ENCODE measurements at places on chromosomes 11 and 22.

DNA sequence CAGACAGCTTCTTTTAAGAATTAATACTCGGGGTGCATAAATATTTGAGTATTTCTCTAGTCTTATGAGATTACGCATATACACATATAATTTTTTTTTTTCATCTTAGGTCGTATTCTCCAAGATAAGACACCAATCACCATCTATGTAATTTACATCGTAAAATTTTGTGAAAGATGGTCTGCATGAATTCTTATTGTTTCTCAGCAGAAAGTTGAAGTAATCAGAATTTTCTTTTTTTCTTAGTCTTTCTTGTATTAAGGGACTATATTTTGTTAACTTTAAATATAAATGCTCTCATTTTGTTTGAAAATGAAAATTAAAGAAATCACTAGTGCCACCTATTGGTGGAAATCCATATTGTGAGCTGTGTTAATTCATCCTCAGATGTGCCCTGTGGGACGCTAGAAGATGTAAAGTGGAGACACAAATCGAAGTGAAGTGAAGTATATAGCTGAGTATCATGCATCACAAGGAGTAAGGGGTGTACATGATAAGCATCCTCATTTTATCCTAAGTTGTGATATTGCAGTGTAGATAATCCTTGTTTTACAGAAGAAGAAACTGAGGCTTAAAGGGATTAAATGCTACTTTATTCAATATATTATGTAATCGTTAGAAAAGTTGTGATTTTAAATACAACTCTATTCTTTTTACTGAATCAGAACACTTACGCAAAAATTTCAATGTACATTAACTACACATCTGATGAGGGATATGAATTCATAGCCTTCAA lies 2084.3 kb downstream of the LRRC4C start:
- no peak for DNase-seq

GRCh38 chr11:104614961-104615360 lies 283.3 kb downstream of the CASP12 start:
- no peak for DNase-seq

DNA sequence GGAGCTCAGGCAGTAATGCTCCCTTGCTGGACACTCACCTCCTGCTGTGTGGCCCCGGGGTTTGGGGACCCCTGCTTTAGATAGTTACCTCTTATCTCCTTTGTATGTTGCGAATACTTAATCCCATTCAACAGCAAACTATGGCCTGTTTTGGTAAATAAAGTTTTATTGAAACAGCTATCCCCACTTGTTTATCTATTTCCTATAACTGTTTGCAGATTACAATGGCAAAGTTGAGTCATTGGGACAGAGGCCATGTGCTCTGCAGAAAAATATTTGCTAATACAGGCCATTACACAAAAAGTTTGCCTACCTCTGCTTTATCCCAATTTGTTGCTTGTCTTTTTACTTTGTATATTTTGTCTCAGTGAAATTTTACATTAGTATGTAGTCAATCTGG lies 68.4 kb downstream of the CACNA1I start:
- DNase-seq = no peak

DNA sequence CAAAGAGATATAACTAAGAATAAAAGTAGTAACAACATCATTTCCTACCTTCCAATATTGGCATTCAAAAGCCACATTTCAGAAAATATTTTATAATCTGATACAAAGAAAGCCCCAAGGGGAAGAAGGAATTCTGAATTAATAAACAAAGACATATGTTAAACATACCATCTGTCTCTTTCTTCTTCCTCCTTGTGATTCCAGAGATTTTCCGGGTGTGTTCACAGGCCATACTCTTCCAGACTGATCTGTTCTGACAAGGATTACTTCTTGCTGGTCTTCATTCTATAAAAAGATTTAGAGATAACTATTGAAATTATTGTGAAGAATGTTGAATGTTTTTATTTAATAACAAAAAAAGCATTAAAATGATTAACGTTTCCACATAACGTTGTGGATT lies 65.0 kb downstream of the CWF19L2 start:
- no peak for DNase-seq

- no peak for DNase-seq
Measured at GRCh38 chr11:29879560-29879959, 137.3 kb downstream of the KCNA4 start.

DNA sequence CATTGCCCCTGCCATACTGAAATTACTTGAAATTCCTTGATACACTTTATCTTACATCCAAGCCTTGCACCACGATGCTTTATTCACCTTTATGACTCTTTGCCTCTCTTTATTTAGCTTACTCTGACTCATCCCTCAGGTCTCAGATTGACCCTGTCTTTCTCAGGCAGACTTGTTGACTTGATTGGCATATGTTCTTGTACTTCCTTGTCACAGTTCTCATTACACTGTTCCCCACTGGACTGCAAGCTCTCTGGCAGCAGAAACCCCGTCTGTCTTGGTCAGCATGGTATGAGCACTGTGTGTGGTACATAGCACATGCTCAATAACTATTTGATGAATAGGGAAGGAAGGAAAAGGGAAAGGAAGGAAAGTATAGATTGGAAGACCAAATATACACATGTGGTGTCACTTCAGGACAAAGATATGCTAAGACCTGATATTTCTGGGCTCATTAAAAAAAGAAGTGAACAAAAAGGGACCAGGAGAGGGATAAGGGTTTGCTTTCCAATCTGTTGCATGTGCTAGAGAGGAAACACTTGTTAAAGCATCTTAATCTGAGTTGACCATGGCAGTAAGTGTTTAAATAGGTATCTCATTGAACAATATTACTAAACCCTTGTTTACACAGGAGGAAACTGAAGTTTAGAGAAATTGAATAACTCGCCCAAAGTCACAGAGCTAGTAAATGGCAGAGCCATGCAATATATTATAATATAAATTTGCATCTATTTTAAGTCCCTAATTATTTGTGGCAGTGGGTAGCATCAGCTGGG lies 7.2 kb downstream of the LYVE1 start:
- no peak for DNase-seq

DNA sequence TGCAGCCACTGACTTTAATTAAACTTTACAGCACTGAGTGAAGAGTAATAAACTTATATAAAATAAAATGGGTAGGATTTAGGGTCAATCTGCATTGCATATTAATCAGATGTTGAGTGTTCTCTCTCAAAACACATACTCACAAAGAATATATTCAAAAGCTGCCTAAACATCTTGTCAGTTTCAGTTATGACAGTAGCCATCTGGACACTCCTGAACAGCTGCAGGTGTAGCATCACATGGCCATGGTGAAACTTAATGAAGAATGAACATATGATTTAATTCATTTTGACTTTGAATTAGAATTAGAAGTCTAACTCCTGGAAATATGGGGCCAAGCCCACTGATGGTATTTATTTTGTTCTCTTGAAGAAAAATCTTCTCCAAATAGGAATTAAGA lies 684.3 kb upstream of the RAG2 start:
- no peak for DNase-seq

- DNase-seq = no peak
Measured at GRCh38 chr11:109197656-109198055, 224.3 kb upstream of the C11orf87 start.

GRCh38 chr11:99349151-99349673 lies 328.5 kb downstream of the CNTN5 start:
- DNase-seq = no peak

DNA sequence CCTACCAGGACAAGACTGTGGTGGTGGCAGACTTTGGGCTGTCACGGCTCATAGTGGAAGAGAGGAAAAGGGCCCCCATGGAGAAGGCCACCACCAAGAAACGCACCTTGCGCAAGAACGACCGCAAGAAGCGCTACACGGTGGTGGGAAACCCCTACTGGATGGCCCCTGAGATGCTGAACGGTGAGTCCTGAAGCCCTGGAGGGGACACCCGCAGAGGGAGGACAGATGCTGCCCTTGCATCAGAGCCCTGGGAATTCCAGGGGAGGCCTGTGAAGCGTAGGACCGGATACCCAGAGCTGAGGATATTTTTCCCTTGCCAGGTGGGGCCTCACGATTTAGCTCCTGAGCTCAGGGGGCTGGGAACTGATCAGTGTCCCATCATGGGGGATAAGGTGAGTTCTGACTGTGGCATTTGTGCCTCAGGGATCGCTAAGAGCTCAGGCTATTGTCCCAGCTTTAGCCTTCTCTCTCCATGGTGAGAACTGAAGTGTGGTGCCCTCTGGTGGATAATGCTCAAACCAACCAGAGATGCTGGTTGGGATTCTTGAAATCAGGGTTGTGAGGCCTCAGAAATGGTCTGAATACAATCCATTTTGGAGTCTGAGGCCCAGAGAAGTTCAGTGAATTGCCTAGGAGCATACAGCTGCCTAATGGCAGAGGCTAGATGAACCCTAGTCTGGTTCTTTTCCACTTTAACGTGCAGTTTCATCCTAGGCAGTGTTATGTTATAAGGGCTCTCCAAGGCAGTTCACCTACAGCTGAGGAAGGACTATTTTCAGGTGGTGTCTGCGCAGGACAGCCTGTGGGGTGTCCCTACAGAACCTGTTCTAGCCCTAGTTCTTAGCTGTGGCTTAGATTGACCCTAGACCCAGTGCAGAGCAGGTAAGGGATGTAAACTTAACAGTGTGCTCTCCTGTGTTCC lies 19.5 kb downstream of the PIK3IP1 start:
- no peak for DNase-seq

GRCh38 chr11:11148104-11148509 lies 204.9 kb downstream of the CSNK2A3 start:
- DNase-seq = no peak

DNA sequence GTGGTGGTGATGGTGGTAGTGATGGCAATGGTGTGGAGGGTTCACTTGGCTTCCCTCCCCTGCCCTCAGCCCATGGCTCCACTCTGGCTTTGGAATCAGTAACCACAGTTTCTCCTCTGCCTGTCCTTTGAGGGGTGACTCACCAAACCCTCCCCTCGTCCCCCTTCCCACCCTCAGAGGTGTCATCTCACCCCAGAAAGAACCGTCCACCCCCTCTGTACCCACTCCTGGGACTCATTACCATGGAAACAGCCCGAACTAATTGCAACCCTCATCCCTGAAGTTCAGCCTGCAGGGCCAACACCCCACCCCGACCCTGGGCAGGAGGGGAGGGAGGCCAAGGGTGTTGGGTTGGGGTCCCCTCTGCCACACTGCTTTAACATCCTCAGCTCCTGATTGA lies 26.6 kb downstream of the PHLDB1 start:
- DNase-seq = no peak

DNA sequence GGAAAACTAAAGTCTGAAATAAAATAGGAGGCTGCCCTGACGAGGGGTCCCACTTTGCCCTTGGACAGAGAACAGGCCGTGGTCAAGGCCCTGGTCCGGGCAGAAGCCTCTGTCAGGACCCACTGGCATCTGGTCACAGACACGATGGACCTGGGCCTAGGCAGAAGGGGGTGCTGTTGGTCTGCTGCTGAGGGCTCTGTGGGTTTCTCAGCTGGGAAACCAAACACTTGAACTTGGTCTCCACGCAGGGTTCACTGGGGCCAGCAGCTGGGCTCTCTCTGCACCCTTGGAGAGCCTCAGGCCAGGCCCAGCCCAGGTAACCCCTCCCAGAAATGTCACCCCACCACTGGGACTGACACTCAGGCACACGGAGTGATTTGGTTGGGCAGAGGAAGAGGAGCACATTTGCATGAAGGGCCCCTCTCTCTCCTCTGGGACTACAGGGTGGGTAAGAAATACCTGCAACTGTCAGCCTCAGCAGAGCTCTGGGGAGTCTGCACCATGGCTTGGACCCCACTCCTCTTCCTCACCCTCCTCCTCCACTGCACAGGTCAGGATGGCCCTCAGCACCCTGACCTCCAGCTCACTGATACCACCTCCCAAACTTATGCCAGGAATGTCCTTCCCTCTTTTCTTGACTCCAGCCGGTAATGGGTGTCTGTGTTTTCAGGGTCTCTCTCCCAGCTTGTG lies 48.1 kb upstream of the TOP3B start:
- DNase-seq = no peak

- DNase-seq = no peak
Measured at GRCh38 chr11:112963368-112963955, 2.2 kb downstream of the NCAM1 start.

GRCh38 chr11:128448981-128449713 lies 138.2 kb downstream of the ETS1 start:
- no peak for DNase-seq

GRCh38 chr11:121538054-121538453 lies 85.3 kb upstream of the SORL1-AS1 start:
- DNase-seq = no peak

DNA sequence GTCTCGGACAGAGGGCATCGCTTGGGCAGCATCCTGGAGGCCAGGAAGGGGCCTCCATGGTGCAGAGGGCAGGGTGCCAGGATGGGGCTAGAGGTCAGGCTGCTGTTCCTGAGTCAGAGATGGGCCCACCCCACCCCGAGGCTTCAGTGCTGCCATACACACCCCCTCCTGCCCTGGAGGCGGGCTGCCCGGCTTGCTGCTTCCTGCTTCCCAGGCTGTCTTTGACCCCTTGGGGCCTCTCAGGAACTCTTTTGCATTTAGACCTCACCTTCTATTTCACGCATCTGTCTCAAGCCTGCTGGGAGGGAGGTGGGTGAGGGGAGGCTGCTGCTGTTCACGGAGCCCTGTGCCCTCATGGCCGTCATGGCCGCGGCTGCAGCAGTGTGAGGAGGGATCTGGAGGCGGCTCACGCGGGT lies 6.6 kb upstream of the GRAMD4 start:
- no peak for DNase-seq

DNA sequence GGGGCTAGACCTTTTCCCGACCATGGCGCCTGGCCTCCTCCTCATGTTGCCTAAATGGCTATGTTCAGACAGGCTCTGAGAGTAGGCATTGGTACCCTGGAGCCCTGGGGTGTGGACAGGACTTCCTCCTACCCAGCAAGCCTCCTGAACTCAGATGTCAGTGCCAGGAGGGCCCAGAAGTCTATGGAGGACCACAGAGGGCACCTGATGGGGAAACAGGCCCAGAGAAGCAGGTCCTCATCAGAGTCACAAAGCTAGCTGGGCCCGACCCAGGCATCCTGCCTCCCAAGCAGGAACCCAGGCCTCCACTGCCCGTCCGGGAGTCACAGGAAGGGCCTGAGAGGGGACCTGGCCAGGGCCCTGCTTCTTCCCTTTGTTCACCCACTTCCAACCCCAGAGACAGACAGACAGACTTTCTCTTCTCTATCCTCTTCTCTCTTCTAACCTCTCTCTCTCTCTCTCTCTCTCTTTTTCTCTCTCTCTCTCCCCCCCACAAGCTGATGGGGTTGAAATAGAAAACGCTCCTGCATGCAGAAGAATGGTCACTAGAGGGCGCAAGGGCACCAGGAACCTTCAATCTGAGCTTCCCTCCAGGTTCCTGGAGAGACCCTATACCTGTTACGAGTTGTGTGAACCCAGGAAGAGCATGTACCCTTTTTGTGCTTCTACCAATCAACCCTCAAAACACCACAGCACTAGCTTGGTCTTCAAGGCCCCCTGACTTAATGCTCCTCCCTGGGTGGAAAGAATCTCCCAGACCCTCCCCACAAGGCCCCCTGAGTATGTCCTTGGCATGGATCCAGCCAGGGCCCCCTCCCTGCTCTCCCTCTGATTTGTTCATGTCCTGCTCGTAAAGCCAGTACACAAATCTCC lies 27.1 kb downstream of the ARAP1 start:
- DNase-seq = no peak

GRCh38 chr11:33630936-33631748 lies 69.5 kb downstream of the C11orf91 start:
- DNase-seq = no peak

- no peak for DNase-seq
Measured at GRCh38 chr22:41405588-41405987, 23.8 kb downstream of the TEF start.

- DNase-seq = no peak
Measured at GRCh38 chr11:119025541-119025940, 5.1 kb downstream of the SLC37A4 start.
